NB4 (cell line): ENCODE measurements at places on chromosomes 2 and 18.

DNA sequence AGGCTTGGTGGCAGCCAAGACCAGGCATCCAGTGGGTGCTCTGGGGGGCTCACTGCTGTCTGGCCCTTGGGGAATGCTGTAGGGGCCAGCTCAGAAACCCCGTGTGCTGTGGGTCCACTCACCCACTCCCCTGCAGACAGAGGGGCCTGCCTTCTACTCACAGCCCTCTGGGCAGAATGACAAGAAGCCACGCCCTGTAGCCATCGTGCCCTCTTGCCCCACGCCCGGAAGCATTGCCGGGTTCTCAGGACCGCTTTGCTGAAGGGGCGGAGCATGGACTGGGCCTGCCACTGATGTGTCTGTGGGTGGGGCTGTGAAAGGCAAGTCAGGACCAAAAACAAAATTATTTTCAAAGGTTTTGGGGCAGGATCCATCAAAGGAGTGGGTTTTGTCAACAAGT is 27.8 kb downstream of the GLI2 start:
- DNase-seq: no peak

- no peak for DNase-seq
These were observed 9.0 kb downstream of the HOXD8 start for GRCh38 chr2:176138526-176138922.

DNA sequence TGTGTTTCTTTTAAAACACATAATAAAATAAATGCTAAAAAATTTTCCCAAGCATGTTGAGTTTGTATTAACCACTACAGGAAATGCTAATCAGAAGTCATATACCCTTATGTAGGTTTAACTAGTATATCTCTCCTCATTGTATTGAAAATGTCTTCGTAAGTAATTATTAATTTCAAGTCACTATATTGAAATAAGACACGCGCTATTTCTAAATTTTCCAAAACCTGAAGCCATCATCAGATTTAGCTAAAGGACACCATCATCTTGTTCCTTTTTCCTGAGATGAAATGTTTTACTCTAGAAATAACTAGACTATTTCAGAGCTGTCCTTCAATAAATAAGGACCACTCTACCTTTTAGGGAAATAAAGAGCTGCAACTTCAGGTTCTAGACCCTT is 78.9 kb downstream of the LPIN2 start:
- no peak for DNase-seq

DNA sequence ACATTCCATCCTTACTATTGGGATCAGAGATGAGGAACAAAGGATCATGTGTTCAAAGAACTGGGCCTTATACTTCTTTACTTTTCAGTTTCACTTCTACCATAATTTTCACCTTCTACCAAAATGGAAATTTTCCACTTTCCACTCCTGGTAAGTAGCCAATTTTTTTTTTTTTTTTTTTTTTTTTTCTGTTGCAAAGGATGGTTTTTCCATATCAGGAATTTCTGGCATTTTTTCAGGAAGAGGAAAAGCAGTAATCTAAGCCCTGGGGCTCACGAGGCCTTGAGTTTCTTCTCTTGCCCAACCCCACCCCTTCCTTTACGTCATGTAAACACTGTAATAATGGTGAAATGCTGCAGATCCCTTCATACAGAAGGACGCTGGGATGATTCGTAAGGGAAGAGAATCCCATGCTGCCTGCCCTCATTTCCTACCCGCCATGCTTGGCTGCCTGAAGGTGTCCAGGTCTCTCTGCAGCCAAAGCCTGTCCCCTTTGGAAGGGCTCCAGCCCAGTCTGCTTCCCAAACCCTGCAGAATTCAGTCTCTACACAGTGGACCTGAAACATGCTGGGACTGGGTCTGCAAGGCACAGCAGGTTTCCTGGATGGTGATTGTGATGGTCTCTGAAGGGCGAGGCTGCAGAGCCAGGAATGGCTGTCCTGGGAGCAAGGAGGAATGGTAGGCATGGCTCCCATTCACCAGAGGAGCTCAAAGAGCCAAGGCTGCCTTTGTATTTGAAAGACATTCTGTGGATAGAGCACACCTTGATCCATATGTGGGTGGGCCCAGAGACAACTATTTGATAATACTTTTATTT is 57.0 kb downstream of the EFR3B start:
- DNase-seq: no peak

DNA sequence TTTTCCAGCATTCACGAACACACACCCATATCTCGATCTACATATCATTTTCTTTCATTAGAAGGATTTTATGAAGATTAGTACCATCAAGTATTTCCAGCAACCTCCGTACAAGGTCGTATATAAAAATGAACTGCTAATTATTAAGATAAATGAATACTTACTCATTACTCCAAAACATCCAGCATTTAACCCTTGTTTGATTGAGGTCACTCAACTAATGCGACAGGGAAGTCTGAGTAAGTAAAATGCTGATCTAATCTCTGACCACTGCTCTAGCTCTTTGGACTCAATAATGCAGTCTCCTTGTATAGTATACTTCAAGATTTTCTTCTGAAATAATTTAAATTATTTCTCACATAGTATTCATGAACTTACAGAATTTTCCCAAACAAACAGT is 2.0 kb downstream of the ABHD3 start:
- no peak for DNase-seq

GRCh38 chr18:58491773-58492752 is 136.8 kb downstream of the ALPK2 start:
- no peak for DNase-seq

- peak; percentile 64 for DNase-seq
These were observed 598 bp downstream of the CCDC93 start for GRCh38 chr2:118013221-118013723.

- DNase-seq: no peak
These were observed 1.0 kb downstream of the AGAP1 start for GRCh38 chr2:235494716-235495372.

DNA sequence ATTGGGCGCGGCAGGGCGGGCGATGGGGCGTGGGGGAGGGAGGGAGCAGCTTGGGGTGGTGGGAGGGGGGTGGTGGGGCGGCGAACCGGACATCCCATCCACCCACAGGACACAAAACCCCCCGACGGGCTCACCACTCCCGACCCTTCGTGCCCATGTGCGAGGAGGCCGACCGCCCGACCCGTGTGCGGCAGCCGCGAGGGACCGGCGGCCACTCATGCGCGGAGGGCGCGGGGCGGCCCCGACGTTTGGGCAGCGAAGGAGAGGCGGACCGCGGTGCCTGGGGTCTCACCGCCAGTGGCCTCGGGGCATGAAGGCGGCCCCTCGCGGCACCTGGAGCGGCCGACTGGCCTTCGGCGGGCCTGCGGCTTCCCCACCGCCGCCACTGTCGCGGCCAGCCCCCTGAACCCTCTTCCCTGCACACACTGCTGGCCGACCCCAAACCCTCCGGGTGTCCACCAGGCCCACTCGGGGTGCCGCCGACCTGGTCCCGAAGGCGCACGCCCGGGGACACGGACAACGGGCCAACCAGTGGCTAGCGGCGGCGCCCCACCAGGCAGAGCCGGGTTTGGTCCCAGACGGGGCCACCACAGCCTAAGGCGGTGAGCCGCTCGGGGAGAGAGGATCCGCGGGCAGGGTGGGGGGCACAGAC is 94.6 kb upstream of the ANKRD30BL start:
- DNase-seq: no peak

- DNase-seq: no peak
These were observed 64.2 kb upstream of the SH3RF3 start for GRCh38 chr2:109064660-109065390.

GRCh38 chr2:215572341-215572848 is 136.5 kb upstream of the FN1 start:
- no peak for DNase-seq

DNA sequence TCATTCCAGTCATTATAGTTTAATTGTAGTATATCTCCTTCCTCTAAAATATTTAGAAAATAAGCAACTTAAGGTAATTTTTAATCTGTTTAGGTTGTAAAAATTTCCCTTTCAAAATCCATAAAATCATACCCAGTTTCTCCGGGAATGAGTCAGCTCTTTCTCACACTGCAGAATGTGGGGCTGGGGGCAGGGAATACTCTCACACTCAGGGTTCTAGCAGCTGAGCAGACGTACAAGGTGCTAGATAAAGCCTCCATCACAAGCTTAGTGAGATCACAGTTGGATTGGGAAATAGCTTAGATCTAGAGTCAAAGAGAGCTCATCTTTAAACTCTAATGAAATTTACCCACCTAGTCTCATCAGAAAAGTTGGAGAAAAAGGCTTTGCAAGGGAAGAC is 79.9 kb upstream of the FAM237A start:
- DNase-seq: no peak

- DNase-seq: no peak
These were observed 185.8 kb downstream of the ANKRD44 start for GRCh38 chr2:197124639-197125390.

DNA sequence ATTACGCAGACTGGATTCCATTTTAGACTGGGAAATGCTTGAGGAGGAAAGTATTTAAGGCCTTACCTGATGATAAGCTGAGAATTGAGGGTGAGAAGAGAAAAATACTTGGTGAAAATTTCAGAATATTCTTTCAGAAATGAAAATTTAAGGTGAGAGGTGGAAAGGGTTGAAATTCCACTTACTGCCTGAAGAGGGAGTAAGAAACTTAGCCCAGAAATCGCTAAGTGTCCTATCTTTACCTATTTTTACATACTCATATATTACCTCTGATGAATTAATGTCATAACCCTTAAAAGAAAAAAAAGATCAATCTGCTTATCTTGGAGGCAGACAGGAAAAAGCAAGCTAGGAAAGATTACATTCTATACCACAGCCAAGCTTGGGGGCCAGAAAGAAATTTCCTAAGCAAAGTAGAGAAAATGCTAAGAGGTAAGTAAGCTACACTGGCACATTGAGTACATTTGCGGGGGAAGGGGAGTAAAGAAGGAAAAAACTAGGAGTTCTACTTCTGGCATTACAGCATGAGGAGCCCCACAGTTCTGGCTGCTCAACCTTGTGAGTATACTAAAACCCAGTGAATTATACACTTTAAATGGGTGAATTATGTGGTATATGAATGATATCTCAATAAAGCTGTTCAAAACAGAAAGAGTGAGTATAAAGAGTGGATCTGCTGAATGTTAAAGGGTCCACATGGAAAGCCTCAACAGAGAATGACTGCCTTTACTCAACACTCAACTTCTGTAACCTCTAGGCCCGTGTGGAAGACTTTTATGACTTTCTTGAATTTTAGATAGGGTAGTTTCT is 33.8 kb downstream of the SMC6 start:
- peak; percentile 28 for DNase-seq

- DNase-seq: no peak
These were observed 291.9 kb upstream of the SPRED2 start for GRCh38 chr2:65724336-65724735.

- no peak for DNase-seq
These were observed 87.9 kb downstream of the TRABD2A start for GRCh38 chr2:84792856-84793522.

GRCh38 chr2:8796878-8797550 is 40.4 kb downstream of the KIDINS220 start:
- DNase-seq: no peak
